ENCODE measurements at places on chromosomes 5 and 9. TPM values are rescaled to one million over a fixed set of nuclear protein-coding genes. Genes with fewer than 3 reads are reported as not detected.

Gene CORO2A
- 0.14 TPM for total RNA-seq

Gene PCDHB6
- total RNA-seq: 0.14 TPM

Gene SGTB
- 7.1 TPM for total RNA-seq

Gene GZMA
- 1.5 TPM for total RNA-seq

Gene PSD2
- not detected for total RNA-seq

Gene TMC1
- total RNA-seq: 0.25 TPM

Gene C7
- 175 TPM for total RNA-seq

Gene TXNDC8
- total RNA-seq: not detected

Gene CDC14B
- total RNA-seq: 26.4 TPM

Gene SUSD1
- 5.1 TPM for total RNA-seq

Gene CCDC152
- total RNA-seq: 0.80 TPM

Gene SLC6A19
- not detected for total RNA-seq

Gene CCNO
- not detected for total RNA-seq

Gene B4GALT1
- 37.1 TPM for total RNA-seq

Gene FBP2
- total RNA-seq: 0.33 TPM

Gene PRDM9
- not detected for total RNA-seq

Gene CNTNAP3
- total RNA-seq: 9.9 TPM

Gene WNT8A
- not detected for total RNA-seq

Gene PCDHA4
- total RNA-seq: 0.11 TPM

All from left ventricle myocardium inferior (tissue), 1 donor.